ENCODE measurements at places on chromosomes 12 and 14.

GRCh38 chr12:53712059-53712643, 15.1 kb downstream of the CALCOCO1 start:
- no peak for DNase-seq

GRCh38 chr14:54225457-54226060, 171.2 kb upstream of the CDKN3 start:
- no peak for DNase-seq

- DNase-seq = no peak
Measured at GRCh38 chr14:68672609-68673285, 120.1 kb downstream of the ZFP36L1 start.

- peak; percentile 78 for DNase-seq
Measured at GRCh38 chr12:31589598-31589903, 1.4 kb downstream of the DENND5B start.

DNA sequence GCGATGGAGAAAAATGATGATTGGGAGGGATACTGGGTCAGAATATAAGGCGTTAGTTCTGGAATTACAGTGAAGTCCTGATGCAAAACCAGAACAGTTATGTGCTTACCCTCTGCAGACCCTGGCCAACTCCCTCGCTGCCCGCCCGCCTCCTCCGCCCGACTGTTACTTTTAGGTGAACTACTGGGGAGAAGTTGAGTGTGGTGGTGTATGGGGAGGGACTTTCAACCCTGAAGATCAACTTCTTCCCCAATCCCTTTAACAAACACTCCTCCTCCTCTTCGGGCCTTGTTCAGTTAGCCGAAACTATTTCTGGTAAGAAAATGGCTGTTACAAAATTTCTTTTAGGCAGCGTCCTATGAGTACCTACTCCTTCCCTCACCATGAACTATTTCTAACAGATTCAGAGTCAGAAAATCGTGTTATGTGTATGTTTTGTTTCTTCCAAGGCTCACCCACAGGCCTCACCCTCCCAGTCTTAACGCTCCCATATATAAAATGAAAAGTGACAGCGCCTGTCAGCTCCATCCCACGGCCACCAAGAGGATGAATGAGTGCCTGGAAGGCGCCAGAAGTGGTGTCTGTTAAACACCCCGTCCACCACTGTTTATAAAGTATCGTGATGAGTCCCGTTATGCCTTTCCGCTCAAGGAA, 1.3 kb downstream of the FBXO33 start:
- no peak for DNase-seq

GRCh38 chr12:120713861-120714482, 3.7 kb downstream of the UNC119B start:
- DNase-seq = peak; percentile 63

- no peak for DNase-seq
Measured at GRCh38 chr12:76137606-76138005, 53.1 kb upstream of the NAP1L1 start.

DNA sequence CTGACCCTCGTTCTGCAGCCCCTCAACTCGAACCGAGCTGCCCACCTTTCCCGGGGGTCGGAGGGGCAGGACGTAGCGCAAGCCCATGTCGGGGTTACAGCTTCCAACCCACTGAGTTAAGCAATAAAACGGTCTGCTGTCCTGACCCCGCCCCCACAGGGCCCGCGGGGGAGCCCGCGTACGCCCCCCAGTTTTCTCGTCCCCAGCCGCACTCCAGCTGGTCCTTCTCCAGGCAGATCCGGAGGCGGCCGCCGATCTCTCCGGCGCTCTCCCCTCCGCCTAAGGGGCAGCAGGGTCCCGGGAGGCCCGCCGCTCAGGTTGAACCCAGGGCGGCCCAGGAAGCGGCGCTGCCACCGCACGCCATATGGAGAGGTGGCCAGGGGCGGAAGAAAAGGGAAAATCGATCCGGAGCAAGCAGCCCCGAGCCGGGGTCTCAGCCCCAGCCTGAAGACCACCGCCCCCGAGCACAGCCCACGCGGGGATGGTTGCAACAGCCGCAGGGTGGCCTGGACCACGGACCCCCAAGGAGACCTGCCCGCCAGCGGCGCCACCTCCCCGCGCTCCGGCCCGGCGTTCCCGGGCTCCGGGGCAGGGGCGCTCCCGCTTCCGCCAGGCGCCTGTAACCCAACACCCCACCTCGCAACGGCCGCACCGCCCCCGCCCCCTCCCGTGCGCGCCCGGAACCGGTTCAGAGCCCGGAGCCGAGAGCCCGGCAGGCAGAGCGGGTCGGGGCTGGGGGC, 760 bp downstream of the ACTN1 start:
- peak; percentile 69 for DNase-seq

GRCh38 chr12:6423267-6424007, 21.3 kb upstream of the CD27 start:
- peak; percentile 91 for DNase-seq

- DNase-seq = no peak
Measured at GRCh38 chr14:101057394-101057793, 153.9 kb upstream of the RTL1 start.

- DNase-seq = no peak
Measured at GRCh38 chr12:110312581-110313360, 31.7 kb downstream of the ATP2A2 start.

GRCh38 chr12:106235770-106236169, 12.1 kb downstream of the CKAP4 start:
- DNase-seq = no peak

GRCh38 chr14:54877703-54878021, 25.0 kb downstream of the GCH1 start:
- DNase-seq = no peak

DNA sequence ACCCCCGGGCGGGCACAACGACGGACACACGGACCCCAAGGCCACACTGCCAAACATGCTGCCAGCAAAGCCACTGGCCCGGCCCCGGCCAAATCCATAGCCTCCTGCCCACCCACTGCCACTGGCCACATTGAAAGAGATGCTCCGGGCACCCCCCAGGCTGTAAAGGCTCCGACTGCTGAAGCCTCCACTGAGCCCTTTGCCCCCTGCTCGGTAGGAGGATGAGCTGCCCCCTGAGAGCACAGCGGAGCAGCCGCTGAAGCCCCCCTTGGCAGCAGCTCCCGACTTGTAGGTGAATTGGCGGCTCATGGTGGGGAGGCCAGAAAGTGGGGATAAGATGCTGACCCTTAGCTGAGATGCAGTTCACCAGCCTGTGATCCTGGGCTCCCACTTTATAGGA, at the start of gene KRT73:
Gene KRT73, minus strand, starts transcription at position 344 of the 400 bp plus-strand sequence. Its CDS starts 35 bp downstream, at position 309.
- no peak for DNase-seq

DNA sequence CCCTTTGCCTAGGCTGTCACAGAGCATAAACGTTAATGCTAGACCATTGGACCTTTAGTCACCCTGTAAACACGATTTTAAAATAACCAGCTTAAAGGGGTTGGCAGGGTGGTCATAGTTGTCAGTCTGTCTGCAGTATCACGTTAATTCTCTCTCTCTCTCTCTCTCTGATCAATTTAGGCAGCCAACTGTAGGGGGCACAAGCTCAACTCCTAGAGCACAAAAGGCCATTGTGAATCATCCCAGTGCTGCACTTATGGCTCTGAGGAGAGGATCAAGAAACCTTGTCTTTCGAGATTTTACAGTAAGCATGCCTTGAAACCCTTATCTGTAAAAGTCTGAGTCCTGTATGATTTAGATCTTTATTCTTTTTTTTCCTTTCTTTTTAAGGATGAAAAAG, 97.1 kb downstream of the SCAF11 start:
- DNase-seq = no peak

- DNase-seq = no peak
Measured at GRCh38 chr14:96748362-96748761, 48.8 kb upstream of the VRK1 start.

DNA sequence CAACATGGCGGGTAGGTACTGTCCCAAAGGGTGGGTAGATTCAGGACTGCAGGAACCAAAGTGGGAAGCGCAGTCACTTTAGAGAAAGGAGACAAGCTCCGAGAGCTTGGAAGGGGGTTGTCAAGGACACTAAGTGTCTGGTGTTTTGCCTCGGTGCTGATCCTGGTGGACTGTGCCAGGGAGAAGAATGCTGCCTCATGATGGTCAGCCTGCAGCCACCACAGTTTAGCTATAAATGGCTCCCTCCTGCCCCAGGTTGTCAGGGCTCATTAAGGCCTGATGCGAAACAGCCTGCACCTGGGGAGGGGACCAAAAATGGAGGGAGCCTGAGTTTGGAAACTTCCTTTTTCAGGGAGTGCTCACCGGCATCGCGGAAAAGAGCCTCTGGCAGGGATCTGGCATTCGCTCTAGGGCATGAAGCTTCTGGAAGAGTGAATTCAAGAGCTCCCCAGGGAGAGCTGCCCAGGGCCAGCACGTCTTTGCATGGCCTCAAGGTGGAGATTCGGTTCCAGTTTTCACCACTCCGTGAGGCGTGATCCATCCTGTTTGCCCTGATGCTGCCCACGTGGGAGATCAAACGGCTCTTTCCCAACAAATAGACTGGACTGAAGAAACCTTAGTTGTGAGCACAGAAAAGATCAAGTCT, 164.0 kb downstream of the FOXN3 start:
- DNase-seq = peak; percentile 29

- no peak for DNase-seq
Measured at GRCh38 chr14:62179367-62180018, 417.3 kb downstream of the SNAPC1 start.

DNA sequence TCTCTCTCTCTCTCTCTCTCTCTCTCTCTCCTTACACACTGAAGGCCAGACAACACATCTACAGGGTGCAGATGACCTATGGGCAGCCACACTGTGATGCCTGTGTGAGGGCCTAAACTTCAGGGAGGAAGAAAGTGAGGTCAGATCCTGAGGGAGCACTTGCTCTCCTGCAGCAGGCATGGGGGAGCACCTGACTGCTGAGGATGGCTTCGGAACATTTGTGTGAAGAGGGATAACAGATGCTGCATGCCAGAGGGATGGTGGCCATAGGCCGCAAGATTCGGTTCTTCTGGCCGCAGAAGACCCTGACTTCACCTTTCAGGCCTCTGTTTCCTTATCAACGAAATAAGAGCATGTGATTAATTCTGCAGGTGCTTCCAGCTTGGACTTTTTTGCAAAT, 11.7 kb upstream of the SERPINA11 start:
- DNase-seq = no peak

DNA sequence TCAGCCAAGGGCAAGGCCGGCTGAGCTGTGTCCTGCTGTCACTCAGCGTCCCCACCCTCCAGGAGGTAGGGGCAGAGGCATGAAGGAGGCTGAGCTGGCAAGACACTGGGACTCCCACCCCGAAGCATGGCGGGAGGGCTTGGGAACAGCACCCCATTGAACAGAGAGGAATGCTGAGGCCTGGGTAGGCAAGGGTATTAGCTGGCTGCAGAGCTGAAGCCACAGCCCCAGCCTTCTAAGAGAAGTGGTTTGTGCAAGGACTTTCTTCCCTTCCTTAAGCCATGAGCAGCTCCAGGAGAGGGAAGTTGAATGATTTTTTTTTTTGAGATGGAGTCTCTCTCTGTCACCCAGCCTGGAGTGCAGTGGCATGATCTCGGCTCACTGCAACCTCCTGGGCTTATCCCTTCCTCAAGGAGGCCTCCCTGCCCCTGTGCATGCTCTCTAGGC, 6.6 kb upstream of the CFAP73 start:
- no peak for DNase-seq

DNA sequence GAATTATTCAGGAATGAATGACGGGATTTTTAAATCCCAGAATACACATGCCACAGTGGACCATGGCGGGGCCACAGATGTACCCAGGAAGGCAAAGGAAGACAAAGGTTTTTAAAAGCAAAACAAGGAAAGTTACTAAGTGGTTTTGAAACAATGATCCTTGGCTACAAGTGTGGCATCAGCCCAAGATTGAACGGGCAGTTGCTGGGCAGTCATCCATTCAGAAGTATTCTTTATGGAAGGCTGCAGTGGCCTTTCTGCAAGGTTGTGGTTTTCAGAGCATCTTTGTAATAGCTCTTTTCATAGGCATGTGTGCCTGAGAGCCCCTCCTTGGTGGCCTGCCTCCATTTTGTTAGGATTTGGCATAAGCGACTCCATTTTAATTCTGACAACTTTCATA, 13.4 kb upstream of the IFI27 start:
- DNase-seq = no peak

DNA sequence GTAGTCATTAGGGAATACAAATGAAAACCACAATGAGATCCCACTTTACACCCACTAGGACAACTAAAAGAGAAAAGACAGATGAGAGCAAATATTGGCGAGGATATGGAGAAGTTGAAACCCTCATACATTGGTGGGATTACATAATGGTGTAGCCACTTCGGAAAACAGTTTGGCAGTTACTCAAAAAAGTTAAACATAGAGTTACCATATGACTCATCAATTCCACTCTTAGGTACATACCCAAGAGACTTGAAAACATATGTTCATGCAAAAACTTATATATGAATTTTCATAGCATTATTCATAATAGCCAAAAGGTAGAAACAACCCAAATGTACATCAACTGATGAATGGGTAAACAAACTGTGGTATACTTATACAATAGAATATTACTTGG, 27.1 kb downstream of the ALDH1L2 start:
- DNase-seq = no peak

- no peak for DNase-seq
Measured at GRCh38 chr14:34356264-34356654, 105.8 kb downstream of the SPTSSA start.

- no peak for DNase-seq
Measured at GRCh38 chr14:68198713-68199495, 379.3 kb downstream of the RAD51B start.

DNA sequence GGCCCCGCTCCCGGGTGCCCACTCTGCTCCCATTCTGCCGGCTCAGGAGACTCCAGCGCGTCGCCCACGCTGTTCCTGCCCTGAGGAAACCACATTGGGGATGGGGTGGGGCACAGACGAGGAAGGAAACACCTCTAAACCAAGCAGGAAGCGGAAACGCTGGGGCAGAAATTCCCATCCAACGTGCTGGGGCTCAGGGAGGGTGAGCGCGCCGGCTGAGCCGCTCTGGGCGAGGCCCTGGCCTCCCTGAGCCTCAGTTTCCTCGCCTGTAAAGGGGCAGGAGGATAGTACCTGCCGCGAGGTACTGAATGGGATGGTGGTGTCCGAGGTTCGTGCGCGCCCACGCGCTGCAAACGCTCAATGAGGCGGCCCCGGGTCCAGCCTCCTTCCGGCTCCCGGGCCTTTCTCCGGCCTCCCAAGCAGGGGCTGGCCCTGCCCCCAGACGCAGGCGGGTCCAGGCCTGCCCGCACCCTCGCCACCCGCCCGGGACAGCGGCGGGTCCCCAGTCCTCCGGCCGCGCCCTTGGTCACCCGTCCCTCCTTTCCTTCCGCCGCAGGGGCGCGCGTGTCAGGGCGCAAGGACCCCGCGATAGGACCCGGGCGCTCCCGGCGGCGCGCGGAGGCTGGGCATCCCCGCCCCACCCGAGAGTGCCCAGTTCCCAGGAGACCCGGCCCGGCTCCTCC, 673 bp downstream of the BEGAIN start:
- peak; percentile 15 for DNase-seq

GRCh38 chr14:64929014-64929359, 13.6 kb downstream of the GPX2 start:
- DNase-seq = no peak

DNA sequence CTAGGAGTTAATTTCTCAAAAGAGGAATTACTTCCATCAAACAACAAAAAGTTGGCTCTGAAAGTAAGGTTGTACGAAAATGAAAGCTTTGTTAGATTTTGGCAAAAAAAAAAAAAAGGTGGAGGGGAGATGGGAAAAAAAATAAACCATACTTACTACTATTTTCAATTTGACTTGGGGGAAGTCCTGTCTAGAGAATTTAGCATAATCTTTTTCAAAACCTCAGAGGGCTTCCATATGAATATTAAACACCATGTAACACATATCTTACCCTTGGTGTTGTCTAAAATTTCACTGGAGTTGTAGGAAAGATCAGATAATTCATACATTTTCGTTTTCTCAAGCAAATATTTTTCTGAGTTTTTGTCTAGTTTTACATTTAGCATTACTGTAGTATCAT, 17.5 kb downstream of the GRIP1 start:
- DNase-seq = no peak

GRCh38 chr12:46657453-46658411, 168.1 kb downstream of the SLC38A4 start:
- DNase-seq = no peak
